AG04450 (cell line): ENCODE measurements at places on chromosomes 2 and 18.

DNA sequence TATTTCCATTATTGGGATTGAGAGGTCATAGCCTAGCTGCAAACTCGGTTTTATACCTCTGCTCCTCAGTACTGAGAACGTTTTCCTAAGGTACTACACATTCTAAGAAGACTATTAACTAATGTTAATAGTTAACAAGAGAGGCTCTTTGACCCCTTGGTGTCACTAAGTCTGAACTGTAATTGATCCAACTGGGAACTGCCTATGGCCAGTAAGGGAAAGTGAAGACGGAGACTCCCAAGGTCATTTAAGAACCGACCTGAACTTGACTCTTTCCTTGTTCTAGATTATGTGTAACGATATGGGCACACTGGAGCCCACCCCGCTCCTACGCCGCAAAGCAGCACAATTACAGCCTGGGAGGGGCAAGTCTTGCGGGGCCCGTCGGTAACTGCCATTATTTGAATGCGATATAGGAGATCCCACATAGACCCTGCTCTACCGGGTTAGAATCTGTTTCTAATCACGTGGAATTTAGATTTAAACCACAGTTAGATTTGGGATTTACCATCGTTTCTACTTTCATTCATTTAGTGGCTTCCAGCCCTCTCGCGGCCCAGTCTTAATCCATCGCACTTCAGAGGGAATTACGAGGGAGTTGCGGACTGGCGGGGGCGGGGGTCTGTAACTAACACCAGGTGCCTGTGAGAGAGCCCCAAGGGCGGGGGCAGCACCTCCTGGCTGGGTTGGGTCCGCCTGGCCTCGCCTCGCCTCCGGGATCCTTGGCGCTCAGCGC lies 84.1 kb upstream of the EPB41L3 start:
- no peak for DNase-seq

GRCh38 chr18:23779696-23780303 lies 90.5 kb downstream of the LAMA3 start:
- DNase-seq, result no peak

GRCh38 chr2:145304501-145304900 lies 784.6 kb upstream of the ZEB2 start:
- DNase-seq, result no peak

- peak; percentile 21 for DNase-seq
These were observed 249.3 kb upstream of the GULP1 start for GRCh38 chr2:188042412-188042811.

DNA sequence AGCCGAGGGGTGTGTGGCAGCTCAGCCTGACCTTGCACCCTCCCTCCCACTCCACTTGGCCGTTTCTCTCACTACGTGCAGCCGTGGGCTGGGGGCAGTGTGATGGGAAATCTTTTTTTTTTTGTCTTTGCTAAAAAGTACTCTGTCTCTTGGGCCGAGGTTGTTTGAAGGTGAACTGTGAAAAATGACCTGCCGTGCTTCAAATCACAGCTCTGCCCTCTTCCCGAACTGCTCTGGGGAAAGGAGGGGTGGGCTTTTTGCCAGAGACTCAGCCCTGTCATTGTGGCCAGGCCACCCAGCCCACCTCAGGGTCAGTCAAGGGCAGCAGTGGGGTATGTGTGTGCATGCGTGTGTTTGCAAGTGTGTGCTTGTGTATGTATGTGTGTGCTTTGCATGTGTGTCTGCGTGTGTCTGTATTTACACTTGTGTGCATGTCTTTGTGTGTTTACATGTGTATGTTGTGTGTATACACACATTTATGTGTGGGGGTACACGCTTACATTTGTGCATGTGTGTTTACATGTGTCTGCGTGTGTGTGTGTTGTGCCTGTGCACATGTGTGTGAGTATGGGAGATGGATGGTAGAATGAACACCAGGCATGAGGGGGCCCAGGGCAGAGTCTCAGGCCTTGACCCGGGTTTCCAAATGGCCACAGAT lies 61.3 kb upstream of the HAAO start:
- no peak for DNase-seq

DNA sequence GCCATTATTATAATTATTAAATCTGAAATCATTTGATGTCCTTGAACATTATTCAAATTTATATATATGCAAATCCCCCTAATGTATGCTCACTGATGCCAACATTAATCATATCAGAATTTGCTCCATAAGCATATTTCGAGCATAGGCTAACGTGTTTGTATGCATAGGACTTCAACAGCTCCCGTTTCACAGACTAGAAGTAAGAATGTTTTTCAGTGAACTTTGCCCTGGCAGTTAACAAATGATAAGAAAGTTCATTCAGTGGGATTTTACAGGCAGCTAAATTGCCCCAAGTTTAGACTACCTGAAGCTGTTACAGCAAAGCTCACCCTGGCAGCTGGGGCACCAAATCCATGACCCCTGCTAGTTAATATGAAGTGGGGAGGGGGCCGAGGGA lies 272.0 kb downstream of the LNPK start:
- DNase-seq, result no peak

DNA sequence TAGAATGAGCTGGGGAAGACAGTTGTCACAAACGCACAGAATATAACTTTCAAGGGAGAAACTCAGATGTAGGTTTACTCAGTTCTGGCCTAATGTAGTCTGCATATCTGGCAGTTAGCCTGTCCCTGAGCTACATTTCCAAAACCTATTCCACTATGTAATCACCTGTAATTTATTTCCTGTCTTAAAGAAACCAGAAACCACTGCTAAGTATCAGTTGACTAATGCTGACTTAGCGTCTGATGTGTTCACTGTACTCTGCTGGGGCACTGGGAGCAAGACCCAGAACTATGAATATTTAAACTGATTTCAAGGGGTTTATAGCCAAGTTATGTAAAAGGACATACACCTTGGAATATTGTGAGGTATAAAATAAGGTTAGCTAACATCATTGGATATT lies 1995.2 kb upstream of the PIK3C3 start:
- DNase-seq, result no peak

DNA sequence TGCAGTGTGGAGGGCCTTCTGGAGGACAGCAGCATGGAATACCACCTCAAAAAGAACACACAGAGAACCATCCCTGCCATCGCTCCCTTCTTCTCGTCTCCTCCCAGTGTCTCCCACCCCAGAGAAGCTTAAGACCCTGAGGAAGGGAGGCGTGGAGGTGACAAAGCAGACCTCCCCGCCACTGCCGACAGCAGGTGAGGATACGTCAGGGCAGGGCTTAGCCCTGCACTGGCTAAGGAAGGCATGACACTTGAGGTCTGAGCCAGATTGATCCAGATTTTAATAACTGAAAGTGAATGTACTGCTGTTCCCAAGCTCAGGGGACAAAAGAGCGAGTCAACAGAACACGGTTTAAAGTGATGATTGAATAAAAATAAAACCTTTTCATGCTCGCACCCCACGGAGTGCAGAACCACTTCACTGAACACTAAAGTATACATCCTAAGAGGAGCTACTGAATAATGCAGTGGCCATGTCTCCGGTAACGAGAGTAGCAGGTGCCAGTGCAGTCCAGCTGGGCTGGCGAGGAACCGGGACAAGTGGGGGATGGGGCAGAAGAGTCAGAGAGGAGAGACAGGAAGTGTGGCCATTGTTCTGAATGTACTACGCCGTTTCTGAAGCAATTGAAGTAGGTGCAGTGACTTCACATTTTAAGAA lies 391.0 kb downstream of the CDH2 start:
- DNase-seq, result no peak

GRCh38 chr2:9030841-9031240 lies 27.4 kb upstream of the MBOAT2 start:
- no peak for DNase-seq

- DNase-seq, result no peak
These were observed 309.7 kb downstream of the XIRP2 start for GRCh38 chr2:167198009-167198408.

DNA sequence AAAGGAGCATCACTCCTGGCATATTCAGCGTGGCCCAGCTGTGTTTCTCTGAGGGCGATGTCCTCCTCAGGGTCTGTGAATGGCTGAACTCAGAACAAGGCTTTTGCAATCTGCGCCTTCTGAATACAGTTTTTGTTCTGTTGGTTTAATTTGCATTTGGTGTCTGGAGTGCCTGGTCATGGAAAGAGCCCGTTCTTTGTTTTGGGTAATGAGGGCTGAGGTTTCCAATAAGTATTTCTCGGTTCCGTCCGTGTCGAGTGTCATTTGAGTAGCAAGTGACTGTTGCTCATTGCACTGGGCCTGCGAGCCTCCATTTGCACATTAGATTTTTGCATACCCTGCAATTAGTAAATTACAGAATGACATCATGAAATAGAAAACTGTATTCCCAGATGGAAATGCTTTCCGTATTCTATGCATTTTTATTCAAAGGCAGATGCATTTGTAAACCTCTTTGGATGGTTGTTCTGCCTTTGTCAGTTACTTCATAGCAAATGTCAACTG lies 57.3 kb downstream of the NEDD4L start:
- no peak for DNase-seq

- no peak for DNase-seq
These were observed 75.1 kb downstream of the AGPS start for GRCh38 chr2:177467646-177468045.

- DNase-seq, result no peak
These were observed 40.6 kb upstream of the RNU4ATAC start for GRCh38 chr2:121489911-121490583.

DNA sequence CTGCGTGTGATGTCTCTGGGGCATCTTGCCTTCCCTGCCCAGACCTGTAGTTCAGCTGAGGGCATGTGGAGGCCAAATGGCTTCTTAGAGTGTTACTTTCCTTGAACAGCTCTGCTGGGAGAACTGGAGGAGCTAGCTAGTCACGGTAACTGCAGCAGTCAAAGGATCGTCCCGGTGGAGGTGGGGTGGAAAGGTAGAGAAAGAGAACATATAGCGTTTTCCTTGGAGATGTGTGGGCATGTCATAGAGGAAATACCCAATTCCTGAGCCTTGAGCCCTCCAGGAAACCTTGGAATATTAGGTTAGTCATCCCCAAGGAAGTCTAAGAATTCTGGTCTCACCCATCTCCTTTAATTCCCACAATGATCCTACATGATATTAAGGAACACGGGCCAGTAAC lies 33.5 kb upstream of the IL37 start:
- no peak for DNase-seq

- no peak for DNase-seq
These were observed 18.3 kb downstream of the TTC32 start for GRCh38 chr2:19883486-19883885.

DNA sequence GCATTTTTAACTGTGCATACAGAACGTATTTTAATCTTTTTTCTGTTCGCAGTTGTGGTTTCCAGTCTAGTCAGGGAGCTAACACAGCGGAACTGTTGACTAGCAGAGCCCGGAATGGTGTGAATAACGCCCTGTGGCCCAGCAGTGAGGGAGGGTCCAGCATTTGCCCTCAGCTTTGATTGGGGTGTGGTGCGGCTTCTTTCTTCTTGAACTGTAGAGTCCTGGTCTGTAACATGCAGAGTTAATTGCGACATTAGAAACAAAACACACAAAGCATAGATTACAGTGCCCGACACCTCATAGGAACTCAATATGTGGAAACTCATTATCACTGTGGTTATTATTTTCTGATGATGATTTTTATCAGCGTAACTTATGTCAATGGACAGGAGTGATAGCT lies 253.6 kb downstream of the SOX11 start:
- no peak for DNase-seq

DNA sequence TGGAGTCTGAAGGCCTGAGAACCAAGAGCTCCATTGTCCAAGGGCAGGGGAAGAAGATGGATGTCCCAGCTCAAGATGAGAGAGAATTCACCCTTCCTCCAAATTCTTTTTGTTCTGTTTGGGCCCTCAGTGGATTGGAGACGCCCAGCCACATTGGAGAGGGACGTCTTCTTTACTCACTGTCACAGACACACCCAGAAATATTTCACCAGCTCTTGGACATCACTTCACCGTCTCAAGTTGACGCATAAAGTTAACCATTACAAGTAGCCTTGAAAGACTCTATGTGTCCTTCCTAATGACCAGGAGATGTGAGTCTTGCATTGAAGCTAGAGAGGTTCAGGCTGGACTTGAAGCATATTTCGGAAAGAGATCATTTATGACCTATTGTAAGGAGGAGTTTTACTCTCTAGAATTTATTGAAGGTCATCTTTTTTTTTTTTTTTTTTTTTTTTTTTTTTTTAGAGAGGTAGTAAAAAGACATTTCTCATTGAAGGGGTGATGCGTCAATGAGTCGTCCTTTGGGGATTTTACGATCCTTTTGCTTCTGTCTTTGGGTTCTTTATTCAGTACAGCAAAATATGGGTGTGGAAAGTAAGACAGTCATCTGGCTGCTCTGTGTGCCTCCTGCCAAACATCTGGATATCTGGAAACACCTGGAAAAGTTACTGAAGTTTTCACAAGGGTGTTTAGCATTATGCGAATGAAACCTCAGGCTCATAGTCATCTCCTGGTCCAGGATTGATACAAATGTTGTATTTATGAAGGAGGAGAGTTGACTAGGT lies 118.1 kb downstream of the PRPF40A start:
- no peak for DNase-seq

GRCh38 chr2:206354129-206354528 lies 79.7 kb downstream of the ZDBF2 start:
- DNase-seq, result no peak

DNA sequence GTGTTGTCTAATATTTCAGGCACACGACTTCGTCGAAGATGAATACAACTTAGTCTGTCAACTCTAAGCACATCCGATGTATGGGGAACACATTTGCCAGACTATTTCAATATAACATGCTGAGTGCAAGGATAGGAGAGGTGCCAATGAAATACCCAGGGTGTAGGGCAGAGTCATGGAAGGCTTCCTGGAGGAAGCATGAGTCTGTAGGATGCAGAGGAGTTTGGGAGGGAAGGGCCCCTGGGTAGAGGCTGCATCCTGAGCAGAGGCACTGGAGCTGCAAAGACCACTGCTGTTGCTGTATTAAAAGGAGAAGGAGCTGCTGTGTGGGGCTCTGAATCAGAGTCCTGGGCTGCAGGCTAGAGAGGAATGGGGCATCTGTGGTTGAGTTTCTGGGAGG lies 89.9 kb downstream of the ASAP2 start:
- no peak for DNase-seq

- DNase-seq, result no peak
These were observed 71.0 kb downstream of the EVA1A start for GRCh38 chr2:75489721-75490120.

DNA sequence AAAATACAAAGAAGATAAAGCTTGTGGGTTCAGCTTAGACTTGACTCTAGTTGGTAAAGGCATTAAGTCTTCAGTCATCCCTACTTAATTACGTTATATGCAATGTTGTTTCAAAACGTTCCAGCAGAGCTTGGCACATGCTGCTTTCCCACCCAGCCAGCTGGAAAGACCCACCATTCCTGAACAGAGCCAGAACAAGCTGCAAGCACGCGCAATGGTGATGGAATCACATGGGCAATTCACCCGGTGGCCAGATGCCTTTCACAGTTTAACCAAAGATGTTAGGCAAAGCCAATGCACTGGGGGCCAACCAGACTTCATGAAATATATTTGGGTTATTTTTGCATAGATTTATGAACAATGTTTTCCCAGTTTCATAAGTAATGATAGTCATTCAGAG lies 123.4 kb upstream of the CDH20 start:
- DNase-seq, result no peak
